NCI-H524 treated with DMSO at 0.1 percent for 48 hours (cell line): ENCODE measurements at places on chromosomes 2 and 18.

GRCh38 chr2:10097352-10098148 lies 17.3 kb upstream of the CYS1 start:
- DNase-seq = peak; percentile 51

GRCh38 chr2:41595240-41595639 lies 452.6 kb upstream of the PKDCC start:
- no peak for DNase-seq

- no peak for DNase-seq
Observed at GRCh38 chr18:45156946-45157345, 458.3 kb upstream of the SLC14A2 start.

DNA sequence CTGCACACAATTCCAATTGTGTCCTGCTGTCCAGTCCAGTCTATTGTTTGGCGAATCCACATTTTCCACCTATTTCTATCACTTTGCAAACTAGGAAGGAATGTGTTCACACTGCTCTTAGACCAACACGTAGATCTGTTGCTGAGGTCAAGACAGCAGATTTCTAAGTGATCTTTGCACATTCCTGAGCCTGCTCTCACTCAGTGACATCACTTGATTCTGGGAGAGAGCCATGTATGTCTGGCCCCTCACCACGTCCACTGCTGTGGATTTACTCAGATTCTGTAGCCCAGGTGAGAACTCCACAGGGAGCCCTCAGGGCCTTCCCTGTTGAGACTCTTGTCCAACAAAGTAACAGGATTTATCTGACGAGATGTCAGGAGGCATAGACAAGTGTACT lies 317.2 kb downstream of the TSN start:
- no peak for DNase-seq

DNA sequence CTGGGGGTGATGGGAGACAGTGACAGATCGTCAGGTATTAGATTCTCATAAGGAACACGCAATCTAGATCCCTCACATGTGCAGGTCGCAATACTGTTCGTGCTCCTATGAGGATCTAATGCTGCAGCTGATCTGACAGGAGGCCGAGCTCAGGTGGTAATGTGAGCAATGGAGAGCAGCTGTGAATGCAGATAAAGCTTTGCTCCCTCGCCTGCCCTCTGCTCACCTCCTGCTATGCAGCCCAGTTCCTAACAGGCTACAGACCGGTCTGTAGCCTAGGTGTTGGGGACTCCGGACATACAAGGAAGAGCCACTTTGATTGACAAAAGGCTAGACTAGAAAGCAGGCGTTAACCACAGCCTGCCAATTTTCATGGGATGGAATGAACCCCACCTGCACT lies 183.6 kb upstream of the TMEM200C start:
- no peak for DNase-seq

DNA sequence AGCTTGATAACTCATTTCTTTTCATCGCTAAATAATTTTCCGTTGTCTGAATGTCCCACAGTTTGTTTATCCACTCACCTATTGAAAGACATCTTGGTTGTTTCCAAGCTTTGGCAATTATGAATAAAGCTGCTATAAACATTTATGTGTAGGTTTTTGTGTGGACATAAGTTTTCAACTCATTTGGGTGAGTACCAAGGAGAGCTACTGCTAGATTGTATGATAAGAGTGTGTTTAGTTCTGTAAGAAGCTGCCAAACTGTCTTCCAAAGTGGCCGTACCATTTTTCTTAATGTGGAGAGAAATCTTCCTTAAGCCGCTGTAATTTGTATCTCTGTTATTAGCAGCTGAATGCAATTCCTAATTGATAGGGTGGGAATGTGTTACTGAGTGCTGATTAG lies 11.4 kb upstream of the CTIF start:
- DNase-seq = no peak

- DNase-seq = no peak
Observed at GRCh38 chr2:216803791-216804190, 56.1 kb downstream of the TNP1 start.

GRCh38 chr2:96116424-96116878 lies at the start of gene ADRA2B:
Gene ADRA2B (minus strand): TSS chr2:96116571. CDS start chr2:96116149, 422 bp downstream.
- no peak for DNase-seq

DNA sequence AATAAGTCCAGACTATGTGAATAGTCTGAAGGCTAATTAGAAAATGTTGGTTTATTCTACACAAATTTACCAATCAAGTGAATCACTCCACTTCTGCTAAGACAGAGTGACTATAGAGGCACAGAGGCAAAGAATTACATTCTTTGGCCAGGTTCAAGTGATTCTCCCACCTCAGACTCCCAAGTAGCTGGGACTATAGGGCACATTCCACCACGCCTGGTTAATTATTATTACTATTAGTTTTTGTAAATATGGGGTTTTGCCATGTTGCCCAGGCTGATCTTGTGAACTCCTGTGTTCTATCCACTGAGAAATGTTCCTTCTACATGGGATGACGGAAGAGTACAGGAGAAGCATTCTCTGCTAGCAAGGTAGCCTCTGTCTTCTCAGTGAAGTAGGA lies 37.6 kb upstream of the PSME4 start:
- DNase-seq = no peak

DNA sequence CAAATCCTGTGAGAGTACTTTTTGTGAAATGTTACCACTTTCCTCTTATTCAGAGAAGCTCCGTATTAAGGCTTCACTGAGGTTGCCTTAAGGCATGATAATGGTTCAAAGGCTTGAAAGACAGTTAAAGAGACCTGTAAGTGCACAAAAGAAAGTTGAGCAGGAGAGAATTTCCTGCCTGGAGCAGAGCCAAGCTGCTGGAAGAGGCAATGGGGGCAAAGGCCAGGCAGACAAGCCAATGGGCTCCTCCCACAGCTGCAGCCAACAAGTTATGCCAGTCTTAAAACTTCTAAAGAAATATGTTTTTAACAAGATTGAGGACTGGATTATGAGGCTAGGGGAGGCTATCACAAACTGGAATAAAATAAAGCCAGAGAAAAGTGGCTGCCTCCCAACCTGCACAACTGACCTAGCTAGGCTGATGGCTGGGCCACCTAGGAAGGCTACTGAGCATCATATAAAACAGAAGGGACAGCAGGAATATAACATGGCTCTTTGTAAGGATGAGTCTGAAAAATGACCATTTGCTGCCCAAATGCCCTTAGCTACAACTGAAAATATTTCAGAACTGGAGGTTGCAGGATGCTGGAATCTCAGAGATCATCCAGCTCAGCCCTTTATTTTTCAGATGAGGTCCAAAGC lies 2.1 kb downstream of the IL1B start:
- no peak for DNase-seq
